Stomach (tissue), 19 donors: ENCODE measurements at places on chromosomes 16 and 17. TPM values are rescaled to one million over a fixed set of nuclear protein-coding genes. Genes with fewer than 3 reads are reported as not detected.

GRCh38 chr17:57782647-57783337 is 37.7 kb upstream of the CCDC182 start:
- no peaks in the 10 kb centered on the region for H3K36me3 ChIP-seq
- no peak for DNase-seq
- H3K27ac ChIP-seq: no peak overlapping the region
- peaks cover 20% of the 10 kb centered on the region for H3K4me1 ChIP-seq
- H3K4me3 ChIP-seq: peak overlapping the region; percentile 31

- peak; percentile 96 for DNase-seq
- H3K27ac ChIP-seq: peak overlapping the region; percentile 76
- H3K36me3 ChIP-seq: peaks cover 51% of the 10 kb centered on the region
- H3K27me3 ChIP-seq: no peaks in the 10 kb centered on the region
- H3K4me1 ChIP-seq: peaks cover 52% of the 10 kb centered on the region
Observed at GRCh38 chr17:81991684-81992305, 14.4 kb downstream of the ASPSCR1 start.

The FBXW10 gene
- 0.18 TPM for total RNA-seq

GRCh38 chr16:31861455-31861854 is 12.2 kb upstream of the ZNF267 start:
- H3K27me3 ChIP-seq: peaks cover 3% of the 10 kb centered on the region
- H3K36me3 ChIP-seq: no peaks in the 10 kb centered on the region
- DNase-seq: no peak
- no peak overlapping the region for H3K27ac ChIP-seq
- no peak overlapping the region for H3K4me3 ChIP-seq

GRCh38 chr16:72805486-72805885 is 242.4 kb downstream of the ZFHX3 start:
- H3K4me1 ChIP-seq: no peaks in the 10 kb centered on the region
- DNase-seq: no peak
- no peak overlapping the region for H3K27ac ChIP-seq
- no peaks in the 10 kb centered on the region for H3K27me3 ChIP-seq
- H3K36me3 ChIP-seq: peaks cover 31% of the 10 kb centered on the region

DNA sequence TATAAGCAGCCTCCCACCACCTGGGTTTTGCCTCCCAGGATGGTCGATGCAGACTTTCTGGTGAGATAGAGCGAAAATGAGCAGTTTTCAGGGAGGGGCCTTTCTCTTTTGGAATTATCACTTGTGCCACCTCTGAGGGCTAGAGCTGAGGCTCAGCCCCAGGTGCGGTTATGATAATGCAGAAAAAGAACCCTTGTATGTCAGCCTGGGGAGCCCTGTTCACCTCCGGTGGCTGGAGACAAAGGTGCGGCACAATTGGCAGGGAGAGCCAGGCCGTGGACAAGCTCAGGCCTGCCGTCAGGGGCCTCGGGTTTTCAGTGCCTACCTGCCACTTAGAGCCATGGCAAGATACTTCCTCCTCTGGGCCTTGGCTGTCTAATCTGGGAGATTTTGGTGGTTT is 4.4 kb downstream of the SCPEP1 start:
- no peaks in the 10 kb centered on the region for H3K27me3 ChIP-seq
- H3K27ac ChIP-seq: no peak overlapping the region
- peaks cover 14% of the 10 kb centered on the region for H3K4me1 ChIP-seq
- H3K36me3 ChIP-seq: peaks cover 11% of the 10 kb centered on the region
- H3K4me3 ChIP-seq: no peak overlapping the region
- no peak for DNase-seq

The KRTAP2-3 gene
- total RNA-seq: not detected

DNA sequence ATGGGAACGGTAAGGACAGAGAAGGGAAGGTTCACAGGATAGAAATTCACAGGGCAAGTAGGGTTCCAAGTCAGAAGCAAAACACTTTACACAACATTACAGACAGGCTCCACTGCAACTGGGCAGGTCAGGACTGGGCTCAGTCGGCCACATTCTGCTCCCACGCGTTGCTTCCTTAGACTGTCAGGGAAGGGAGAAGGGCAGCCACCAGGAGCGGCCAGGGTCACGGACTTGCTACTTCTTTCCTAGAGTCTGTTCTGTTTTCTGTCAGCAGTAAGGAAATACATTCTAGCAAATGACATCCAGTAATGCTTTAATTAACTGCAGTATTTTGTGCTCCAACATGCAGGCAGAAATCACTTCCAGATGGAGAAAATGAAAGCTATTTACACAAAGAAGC is 160.3 kb upstream of the RPH3AL start:
- H3K4me3 ChIP-seq: no peak overlapping the region
- no peak overlapping the region for H3K27ac ChIP-seq
- H3K36me3 ChIP-seq: peaks cover 11% of the 10 kb centered on the region

DNA sequence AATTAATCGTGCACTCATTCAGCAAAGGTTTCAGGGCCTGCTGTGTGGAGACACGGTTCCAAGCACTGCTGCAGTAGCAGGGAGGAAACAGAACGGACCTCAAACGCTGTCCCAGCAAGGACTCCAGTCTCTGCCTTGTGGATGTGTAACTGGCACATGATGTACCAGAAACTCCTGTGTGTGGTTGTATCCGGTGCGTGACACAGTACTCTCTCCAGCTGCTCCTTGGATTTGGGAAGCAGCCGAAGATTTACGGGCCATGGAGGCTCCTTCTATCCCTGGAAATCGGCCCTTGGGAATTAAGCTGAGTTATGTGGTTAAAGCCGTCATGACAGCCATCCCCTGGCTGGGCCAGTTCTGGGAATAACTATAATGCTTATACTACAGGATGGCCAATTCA is 8.5 kb upstream of the ANKRD11 start:
- H3K36me3 ChIP-seq: peaks cover 4% of the 10 kb centered on the region
- H3K4me1 ChIP-seq: no peaks in the 10 kb centered on the region
- no peak overlapping the region for H3K4me3 ChIP-seq
- DNase-seq: no peak
- peak overlapping the region; percentile 38 for H3K27ac ChIP-seq

DNA sequence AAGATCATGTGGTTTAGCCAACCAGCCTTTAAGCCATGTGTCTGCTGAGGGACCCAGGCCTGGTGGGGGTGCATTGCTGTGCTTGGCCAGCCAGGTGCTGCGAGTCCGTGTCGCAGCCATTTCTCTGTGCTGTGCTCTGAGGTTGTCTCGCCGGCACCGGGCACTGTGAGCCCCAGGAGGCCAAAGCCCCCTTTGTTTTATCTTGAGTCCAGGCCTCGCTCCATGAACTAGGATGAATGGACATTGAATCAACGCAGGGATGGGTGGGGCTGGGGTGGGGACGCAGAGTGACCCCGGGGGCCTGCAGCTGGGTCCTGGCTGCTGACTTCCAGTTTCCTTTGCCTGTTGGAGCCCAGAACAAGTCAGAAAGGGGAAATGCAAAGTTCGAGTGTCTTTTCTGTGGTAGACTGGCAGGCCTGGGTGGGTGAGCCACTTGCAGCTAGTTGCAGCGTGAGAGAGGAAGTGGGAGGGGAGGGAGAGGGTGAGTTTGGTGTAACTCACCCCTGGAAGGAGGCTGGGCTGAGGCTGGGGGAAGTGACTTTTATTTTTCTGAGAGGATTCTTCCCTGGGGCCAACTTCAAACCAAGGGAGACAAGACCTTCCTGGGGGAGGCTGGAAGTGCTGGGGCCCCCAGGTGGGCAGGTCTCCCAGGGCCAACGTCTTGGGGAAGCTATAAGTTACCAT is 324.7 kb downstream of the SEC14L1 start:
- H3K4me1 ChIP-seq: peaks cover 86% of the 10 kb centered on the region
- peak overlapping the region; percentile 55 for H3K27ac ChIP-seq
- peak; percentile 62 for DNase-seq
- H3K27me3 ChIP-seq: no peaks in the 10 kb centered on the region
- H3K36me3 ChIP-seq: no peaks in the 10 kb centered on the region

DNA sequence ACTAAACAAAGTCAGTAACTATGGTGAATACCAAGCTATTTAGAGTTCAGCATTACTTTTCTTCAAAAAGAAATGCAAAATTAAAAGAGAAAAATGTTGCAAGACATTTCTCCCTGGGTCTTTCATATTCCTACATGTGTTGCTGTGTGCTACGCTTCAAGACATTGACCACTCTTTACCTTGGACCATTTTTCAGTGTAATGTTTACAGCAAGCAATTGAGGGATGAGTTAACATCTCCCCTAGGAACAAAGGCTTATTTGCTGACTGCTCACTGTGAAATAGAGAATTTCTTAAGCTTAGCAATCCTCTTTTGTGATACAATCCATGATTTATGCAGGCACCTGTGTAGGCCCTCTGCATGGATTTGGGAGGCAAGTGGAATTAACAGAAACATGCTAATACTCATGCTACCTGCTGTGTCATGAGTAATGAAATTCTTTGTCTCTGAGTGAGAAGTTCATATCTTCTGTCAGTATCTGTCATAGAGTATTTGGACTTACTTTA is 1202.9 kb upstream of the CDH8 start:
- H3K4me1 ChIP-seq: no peaks in the 10 kb centered on the region
- no peaks in the 10 kb centered on the region for H3K27me3 ChIP-seq
- no peaks in the 10 kb centered on the region for H3K36me3 ChIP-seq
- no peak overlapping the region for H3K27ac ChIP-seq
- no peak for DNase-seq

- H3K27me3 ChIP-seq: no peaks in the 10 kb centered on the region
- H3K4me3 ChIP-seq: no peak overlapping the region
- peaks cover 36% of the 10 kb centered on the region for H3K4me1 ChIP-seq
- H3K36me3 ChIP-seq: peaks cover 68% of the 10 kb centered on the region
Observed at GRCh38 chr17:16423226-16423872, 8.0 kb downstream of the TRPV2 start.

DNA sequence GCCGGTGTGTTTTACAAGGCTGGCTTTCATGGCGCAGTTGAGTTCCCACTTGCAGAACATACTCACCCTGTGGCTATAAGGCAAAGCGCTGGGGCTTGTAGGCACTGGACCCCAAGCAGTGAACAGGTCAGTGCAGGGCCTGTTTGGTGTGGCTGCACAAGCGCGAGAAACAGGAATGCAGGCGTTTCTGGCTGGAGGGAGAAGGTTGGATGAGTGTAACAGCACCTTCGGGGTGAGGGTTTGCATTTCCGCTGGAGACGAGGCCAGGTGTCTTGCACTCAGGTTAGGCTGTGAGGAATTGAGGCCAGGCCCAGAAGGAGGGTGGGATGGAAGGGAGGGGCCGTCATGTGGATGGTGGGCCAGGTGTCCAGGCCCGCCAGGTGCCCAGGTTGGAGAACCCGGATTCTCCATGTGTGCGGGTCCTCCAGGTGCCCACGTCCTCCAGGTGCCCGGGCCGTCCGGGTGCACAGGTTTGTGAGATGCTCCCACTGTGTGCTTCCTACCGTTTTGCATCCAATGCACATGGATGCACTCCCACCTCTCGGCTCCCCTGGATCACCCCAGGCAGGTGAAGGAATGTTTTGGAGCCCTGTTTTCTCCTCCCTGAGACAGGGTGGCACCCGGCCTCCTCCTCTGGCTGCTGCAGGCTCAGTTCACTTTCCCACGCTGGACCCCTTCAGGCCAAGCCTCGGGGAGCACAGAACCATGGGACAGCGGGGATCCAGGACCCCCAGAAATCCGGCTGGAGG is 46.0 kb downstream of the SLC7A5 start:
- DNase-seq: no peak
- no peak overlapping the region for H3K4me3 ChIP-seq
- H3K27me3 ChIP-seq: peaks cover 4% of the 10 kb centered on the region
- peaks cover 35% of the 10 kb centered on the region for H3K4me1 ChIP-seq
- H3K27ac ChIP-seq: no peak overlapping the region
- H3K36me3 ChIP-seq: no peaks in the 10 kb centered on the region

DNA sequence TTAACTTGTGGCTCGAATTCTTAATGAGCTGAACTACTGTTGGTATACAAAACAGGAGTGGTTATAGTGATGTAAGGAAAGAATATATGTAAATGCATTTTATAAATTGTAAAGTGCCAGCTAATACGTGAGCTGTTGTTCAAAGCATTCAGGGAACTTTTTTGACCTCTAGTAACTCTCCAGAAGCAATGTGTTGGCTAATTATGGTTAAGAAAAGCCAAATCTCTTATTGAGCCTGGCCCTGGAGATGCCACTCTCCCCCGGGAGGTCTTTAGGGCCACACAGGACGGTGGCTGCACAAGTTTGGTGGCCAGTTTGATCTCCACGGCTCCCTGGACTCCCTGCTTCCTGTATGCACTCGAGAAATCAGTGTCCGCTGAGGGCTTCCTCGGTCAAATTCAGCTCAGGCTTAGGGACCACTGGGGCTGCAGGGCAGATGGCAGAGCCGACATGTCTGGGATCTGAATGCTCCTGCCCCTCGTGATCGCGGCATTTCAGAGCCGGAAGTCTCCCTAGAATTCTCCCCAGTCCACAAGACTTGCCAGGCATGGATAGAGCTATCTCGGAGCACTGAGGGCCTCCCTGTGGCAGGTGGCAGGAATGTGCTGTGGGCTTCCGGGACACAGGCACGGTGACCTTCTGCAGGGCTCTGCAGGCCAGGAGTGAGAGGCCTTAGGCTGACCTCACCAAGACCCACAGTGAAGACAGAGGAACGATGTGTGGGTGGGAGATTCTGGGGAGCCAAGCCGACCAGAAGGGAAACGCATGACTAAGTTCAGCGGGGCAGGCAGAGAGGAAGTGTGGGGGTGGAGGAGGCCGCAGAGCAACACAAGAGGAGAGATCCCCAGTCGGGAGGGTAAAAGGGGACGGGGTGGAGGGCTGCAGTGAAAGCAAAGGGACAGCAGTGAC is 18.6 kb upstream of the PITPNM3 start:
- peaks cover 32% of the 10 kb centered on the region for H3K36me3 ChIP-seq
- no peaks in the 10 kb centered on the region for H3K27me3 ChIP-seq
- peak overlapping the region; percentile 57 for H3K27ac ChIP-seq
- H3K4me3 ChIP-seq: no peak overlapping the region
